Naive thymus-derived CD4-positive, alpha-beta T cell (primary cell): ENCODE measurements at places on chromosomes 4 and X.

- DNase-seq: no peak
Observed at GRCh38 chr4:140688711-140689598, 67.2 kb downstream of the TBC1D9 start.

GRCh38 chr4:184281231-184282139 is 63.8 kb upstream of the ENPP6 start:
- no peak for DNase-seq

DNA sequence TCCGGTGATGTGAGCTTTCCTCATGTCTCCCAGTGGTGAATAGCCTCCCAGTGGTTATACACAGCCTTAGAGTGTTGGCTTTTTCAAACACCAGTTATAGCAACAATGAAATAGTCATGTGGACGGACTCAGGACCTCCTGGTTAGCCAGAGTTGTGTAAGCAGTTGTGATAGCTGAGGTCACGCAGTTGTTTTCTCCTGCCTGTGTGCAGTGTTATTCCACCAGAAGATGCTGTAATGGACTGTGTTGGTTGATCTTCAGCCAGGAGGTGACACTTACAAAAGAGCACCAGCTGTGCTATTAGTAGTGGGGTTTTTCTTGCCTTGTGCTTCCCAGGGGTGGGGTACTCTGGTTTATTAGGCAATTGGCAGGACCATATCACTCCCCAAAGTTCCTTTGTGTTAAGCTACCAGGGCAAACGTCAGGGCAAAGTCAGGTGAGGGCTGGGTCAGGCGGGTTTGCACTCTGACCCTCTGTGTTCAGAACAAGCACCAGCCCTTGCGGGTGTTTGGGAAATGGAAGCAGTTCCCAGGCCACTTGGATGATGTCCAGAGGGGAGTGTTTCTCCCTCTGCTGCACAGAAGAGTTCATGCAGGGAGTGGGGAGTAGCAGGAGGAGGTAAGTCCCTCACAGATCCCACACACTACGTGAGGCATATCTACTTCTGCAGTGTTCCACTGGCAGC is 252.6 kb downstream of the TMEM47 start:
- no peak for DNase-seq

GRCh38 chrX:123736333-123736921 is 3.6 kb upstream of the THOC2 start:
- DNase-seq: no peak

- no peak for DNase-seq
Observed at GRCh38 chr4:47383829-47384427, 79.6 kb downstream of the COMMD8 start.

GRCh38 chr4:10781805-10782204 is 97.2 kb upstream of the CLNK start:
- DNase-seq: no peak

GRCh38 chr4:87240341-87240740 is 19.9 kb upstream of the KLHL8 start:
- DNase-seq: no peak

DNA sequence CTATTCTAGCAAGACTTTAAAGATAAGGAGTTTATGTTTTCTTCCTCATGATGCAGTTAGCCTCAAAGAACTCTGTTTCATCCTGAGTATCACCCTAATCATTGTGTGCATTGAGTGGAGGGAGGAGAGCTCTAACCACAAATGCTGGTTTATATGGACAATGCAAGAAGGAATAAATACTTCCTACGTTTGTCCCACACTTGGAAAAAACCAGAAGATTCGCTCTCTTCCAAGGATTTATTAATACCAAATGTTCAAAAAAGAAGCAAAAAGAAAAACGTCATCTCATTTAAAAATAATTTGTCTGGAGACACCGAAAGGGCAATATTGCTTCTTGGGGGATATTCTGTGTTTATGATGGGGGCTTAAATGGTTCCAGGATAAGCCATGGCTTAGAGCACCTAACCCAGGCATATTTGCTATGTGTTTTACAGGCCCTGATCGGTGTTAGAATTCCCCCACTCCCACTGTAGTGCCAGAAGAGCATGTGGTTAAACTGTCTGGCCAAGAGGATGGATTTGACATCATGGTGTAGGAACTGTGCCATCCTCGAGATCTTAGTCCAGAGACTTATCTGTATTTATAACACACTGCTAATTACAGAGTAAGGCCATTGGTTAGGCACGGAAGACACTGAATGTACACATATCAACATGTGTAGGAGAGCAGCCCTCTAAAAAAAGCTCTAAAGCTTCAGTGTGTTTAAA is 227.2 kb downstream of the ANK2 start:
- no peak for DNase-seq

DNA sequence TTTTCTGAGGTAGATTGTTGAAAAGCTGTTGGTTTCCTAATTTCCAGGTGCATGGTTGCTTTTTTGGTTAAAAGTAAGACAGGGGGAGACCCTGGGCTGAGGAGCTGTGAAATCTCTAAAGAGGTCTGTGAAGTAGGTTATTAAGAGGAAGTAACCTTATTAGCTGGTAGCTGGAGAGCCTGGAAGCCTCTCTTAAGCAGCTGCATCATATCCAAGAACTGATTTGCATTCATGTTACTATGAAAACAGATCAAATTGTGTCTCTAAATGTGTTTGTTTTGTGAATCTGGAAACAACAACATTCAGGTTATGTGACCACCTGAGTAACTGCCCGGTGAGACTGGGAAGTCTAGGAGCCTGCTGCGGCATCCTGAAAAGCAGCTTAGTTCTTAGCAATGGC is 54.1 kb downstream of the ARHGAP10 start:
- DNase-seq: no peak

GRCh38 chr4:108148316-108148715 is 20.4 kb downstream of the LEF1 start:
- no peak for DNase-seq

GRCh38 chr4:15992167-15992485 is 29.2 kb upstream of the FGFBP2 start:
- DNase-seq: no peak

GRCh38 chrX:26952213-26952612 is 510.9 kb downstream of the PPP4R3C start:
- no peak for DNase-seq

- DNase-seq: no peak
Observed at GRCh38 chrX:75301060-75301459, 27.2 kb downstream of the UPRT start.

GRCh38 chr4:7750523-7750922 is 189.1 kb downstream of the AFAP1 start:
- DNase-seq: no peak

GRCh38 chrX:149950681-149951080 is 12.4 kb upstream of the EOLA2 start:
- no peak for DNase-seq

DNA sequence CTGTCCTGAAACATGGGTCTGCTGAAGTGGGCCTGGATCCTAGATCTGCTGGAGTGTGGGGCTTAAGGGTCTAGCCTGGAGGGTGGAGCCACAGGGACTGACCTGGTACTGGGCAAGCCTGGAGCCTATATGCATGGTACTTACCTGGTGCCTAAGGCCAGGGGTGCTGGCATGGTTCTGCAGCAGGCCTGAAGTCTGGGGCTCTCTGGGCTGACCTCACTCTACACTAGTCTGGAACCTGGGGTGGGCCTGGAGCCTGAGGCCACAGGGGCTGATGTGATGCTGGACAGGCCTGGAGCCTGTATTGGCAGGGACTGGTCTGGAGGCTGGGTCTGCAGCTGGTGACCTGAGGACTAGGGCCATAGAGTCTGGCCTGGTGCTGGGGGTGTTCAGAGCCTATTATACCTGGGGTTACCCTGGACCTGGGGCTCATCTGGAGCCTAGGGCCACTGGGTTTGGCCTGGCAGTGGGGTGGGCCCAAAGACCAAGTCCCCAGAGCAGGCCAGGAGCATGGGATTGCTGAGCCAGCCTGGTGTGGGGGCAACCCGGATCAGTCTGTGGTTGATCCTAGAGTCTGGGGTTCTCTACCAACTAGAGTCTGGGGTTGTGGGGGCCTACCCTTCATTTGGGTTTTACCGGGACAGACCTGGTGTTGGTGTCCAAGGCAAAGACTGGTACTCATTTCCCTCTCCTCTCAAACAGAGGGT is 179.6 kb downstream of the SLC4A4 start:
- no peak for DNase-seq

DNA sequence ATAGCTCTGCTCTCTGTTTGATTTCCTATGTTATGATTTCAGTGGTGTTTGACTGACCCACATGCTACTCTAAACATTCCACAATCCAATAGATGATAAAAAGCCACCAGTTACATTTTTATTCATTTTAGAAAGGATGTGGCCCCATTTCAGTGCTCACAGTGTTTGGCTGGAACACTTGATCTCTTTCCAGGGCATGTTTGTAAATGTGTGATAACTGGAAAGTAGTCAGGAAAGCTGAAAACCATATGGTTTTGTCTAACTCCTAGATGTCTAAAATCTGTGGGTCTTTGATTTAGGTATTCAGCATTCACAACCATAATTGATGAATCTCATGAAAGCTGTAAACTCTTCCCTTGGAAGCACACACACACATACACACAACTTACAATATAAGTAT is 904.9 kb upstream of the AGA start:
- no peak for DNase-seq

GRCh38 chr4:131302108-131302507 is 1847.0 kb upstream of the PCDH10 start:
- DNase-seq: no peak

GRCh38 chr4:89288430-89288829 is 19.2 kb downstream of the GPRIN3 start:
- DNase-seq: no peak

DNA sequence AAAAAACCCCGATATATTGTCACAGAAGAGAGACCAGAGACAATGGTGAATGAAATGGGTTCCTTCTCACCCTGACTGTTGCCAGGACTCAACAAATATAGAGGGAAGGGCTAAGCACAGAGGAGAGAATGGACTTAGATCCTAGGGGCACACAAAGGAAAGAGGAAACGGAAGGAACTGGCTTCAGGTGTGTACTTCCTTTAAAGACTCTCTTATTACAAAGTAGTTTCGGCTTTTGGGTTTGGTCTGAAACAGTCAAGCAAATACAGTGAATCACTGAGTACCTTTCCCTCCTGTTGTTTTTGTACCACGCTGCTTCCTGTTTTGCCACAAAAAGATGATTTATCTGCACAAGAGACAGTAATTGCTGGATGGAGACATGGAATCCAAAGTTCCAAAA is 46.1 kb upstream of the S100G start:
- no peak for DNase-seq
